Activated CD4-positive, alpha-beta T cell treated with anti-CD3 and anti-CD28 coated beads, Interleukin-2, amount 10 ng/mL, durations not matched to agents 24 days and 14 days (primary cell): ENCODE measurements at places on chromosomes 7 and 10. TPM values are rescaled to one million over a fixed set of nuclear protein-coding genes. Genes with fewer than 3 reads are reported as not detected.

- H3K27me3 ChIP-seq = peaks cover 9% of the 10 kb centered on the region
- H3K4me1 ChIP-seq = peaks cover 3% of the 10 kb centered on the region
- no peak overlapping the region for H3K27ac ChIP-seq
- no peaks in the 10 kb centered on the region for H3K36me3 ChIP-seq
Measured at GRCh38 chr7:110454713-110455112, 636.2 kb upstream of the LRRN3 start.

DNA sequence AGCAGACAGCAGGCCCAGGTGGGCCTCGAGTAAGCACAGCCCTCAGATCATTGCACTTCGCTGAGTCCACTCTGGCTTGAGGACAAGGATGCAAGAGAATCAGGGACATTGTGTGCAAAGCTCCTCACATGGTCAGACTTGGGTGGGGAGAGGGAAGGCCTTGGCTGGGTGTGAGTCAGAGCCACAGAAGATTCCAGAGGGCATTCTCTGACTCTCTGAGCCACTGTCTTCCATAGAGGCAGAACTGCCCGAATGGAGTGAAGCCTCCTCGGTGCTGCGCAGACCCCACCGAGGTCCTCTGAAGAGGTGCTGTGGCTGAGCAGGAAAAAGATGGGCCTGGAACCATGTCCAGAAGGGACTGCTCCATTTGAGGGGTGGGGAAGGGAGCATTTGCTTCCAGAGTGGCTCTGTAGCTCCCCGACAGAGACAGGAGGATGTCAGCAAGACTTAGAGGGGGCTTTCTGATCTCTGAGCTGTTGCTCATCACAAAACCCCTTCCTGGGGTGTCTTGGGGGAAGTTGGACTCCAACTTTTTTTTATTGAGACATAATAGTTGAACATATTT is 120.8 kb downstream of the PTPN20 start:
- H3K4me1 ChIP-seq = no peaks in the 10 kb centered on the region
- H3K27me3 ChIP-seq = peaks cover under 1% of the 10 kb centered on the region
- H3K36me3 ChIP-seq = no peaks in the 10 kb centered on the region
- no peak overlapping the region for H3K4me3 ChIP-seq
- no peak for DNase-seq

The PGAM2 gene
- total RNA-seq = 0.42 TPM in 1 of 2 replicates, not detected in the other

- DNase-seq = peak; percentile 94
- H3K4me3 ChIP-seq = no peak overlapping the region
- no peak overlapping the region for H3K27ac ChIP-seq
- peaks cover 17% of the 10 kb centered on the region for H3K27me3 ChIP-seq
- no peaks in the 10 kb centered on the region for H3K36me3 ChIP-seq
- peaks cover 5% of the 10 kb centered on the region for H3K4me1 ChIP-seq
Measured at GRCh38 chr7:143008007-143008901, 18.7 kb downstream of the OR9A2 start.

The AGAP5 gene
- total RNA-seq = 10.1 and 13.9 TPM in 2 replicates

- no peak for DNase-seq
- no peak overlapping the region for H3K4me3 ChIP-seq
- peaks cover 12% of the 10 kb centered on the region for H3K4me1 ChIP-seq
Measured at GRCh38 chr10:69403519-69403918, 13.2 kb downstream of the TACR2 start.

- no peak for DNase-seq
- no peaks in the 10 kb centered on the region for H3K4me1 ChIP-seq
- H3K27me3 ChIP-seq = no peaks in the 10 kb centered on the region
- no peak overlapping the region for H3K4me3 ChIP-seq
Measured at GRCh38 chr10:59033622-59034021, 142.8 kb upstream of the PHYHIPL start.

- peaks cover 6% of the 10 kb centered on the region for H3K4me1 ChIP-seq
- H3K27me3 ChIP-seq = peaks cover 5% of the 10 kb centered on the region
- no peaks in the 10 kb centered on the region for H3K36me3 ChIP-seq
- H3K4me3 ChIP-seq = no peak overlapping the region
- DNase-seq = peak; percentile 73
Measured at GRCh38 chr7:6558837-6559236, 7.6 kb upstream of the GRID2IP start.

- H3K4me1 ChIP-seq = peaks cover 50% of the 10 kb centered on the region
- no peaks in the 10 kb centered on the region for H3K27me3 ChIP-seq
- peak; percentile 74 for DNase-seq
- peak overlapping the region; percentile 94 for H3K4me3 ChIP-seq
- peaks cover 33% of the 10 kb centered on the region for H3K36me3 ChIP-seq
Measured at GRCh38 chr10:102113956-102114857, 6.0 kb downstream of the LDB1 start.

The EEPD1 gene
- total RNA-seq = 0.61 and 0.71 TPM in 2 replicates

DNA sequence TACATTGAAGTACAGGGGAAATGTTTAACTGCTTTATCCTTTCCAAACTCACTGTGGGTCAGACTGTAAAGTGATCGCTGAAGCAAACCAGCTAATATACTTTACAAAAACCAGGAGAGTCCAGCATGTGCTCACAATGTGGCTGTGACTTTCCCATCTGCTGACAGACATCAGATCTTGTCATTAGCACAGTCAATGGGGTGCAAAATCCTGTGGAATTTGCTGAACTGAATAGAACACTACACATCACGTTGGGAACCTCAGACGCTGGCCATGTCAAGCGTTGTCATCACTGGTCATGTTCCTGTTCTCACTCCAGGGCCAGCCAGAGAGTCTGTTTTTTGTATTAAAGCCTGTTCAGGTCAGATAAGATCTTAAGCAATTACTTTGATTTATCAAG is 83.4 kb downstream of the AGMO start:
- H3K36me3 ChIP-seq = no peaks in the 10 kb centered on the region
- no peak overlapping the region for H3K27ac ChIP-seq

DNA sequence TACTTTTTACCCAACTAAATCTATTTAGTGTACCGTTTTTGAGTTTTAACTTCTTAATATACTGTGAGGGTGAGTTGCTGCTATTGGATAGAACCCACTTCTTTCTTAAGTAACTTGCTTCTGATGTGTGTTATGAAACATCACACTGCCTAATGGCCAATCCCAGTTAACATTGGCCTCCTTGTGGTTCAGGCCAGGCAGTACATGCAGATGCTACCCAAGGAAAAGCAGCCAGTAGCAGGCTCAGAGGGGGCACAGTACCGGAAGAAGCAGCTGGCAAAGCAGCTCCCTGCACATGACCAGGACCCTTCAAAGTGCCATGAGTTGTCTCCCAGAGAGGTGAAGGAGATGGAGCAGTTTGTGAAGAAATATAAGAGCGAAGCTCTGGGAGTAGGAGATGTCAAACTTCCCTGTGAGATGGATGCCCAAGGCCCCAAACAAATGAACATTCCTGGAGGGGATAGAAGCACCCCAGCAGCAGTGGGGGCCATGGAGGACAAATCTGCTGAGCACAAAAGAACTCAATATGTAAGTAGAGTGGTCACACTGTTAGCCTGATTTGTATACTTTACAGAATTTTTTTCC is 39.7 kb downstream of the TES start:
- H3K36me3 ChIP-seq = peaks cover 54% of the 10 kb centered on the region
- peaks cover 14% of the 10 kb centered on the region for H3K4me1 ChIP-seq
- DNase-seq = no peak
- H3K4me3 ChIP-seq = no peak overlapping the region
- H3K27ac ChIP-seq = no peak overlapping the region

DNA sequence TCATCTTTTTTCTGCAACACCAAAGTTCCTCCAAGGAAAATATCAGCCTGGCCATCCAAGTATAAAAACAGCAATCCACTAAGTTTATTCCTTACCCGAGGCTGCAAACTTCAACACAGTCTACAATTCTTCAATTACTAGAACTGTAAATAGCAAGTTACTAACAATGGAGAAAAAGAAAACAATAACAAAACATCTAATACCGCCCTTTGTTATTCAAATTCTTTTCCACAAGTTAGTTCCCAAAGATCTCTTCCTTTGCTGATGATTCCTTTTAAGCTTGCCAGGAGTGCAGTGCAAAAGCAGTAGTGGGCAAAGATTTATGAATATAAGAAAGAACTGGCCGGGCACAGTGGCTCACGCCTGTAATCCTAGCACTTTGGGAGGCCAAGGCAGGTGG is 86.2 kb downstream of the CUL2 start:
- H3K27me3 ChIP-seq = no peaks in the 10 kb centered on the region
- H3K4me3 ChIP-seq = no peak overlapping the region
- H3K27ac ChIP-seq = no peak overlapping the region
- H3K36me3 ChIP-seq = peaks cover 2% of the 10 kb centered on the region

The CC2D2B gene
- 0.26 TPM in 1 of 2 replicates, not detected in the other for total RNA-seq

DNA sequence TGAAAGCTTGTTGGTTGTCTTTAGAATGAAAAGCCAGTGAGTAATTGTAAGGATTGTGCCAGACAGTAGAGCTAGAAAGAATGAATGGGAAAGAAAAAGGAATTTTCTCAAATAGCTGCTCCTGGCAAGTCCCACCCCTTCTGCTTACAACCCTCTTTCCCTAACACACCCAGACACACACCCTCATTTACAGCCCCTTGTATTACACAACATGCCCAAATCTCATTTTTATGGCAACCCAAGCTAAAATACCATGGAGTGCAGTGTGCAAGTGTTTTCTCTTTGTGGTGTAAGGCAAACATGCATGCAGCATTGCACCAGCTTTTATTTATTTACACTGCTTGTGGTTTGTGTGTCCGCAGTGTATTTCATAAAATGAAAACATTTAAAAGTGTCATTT is 1.5 kb downstream of the PRKAR2B start:
- no peak overlapping the region for H3K27ac ChIP-seq
- DNase-seq = no peak
- peaks cover 58% of the 10 kb centered on the region for H3K27me3 ChIP-seq
- peak overlapping the region; percentile 33 for H3K4me3 ChIP-seq
- no peaks in the 10 kb centered on the region for H3K36me3 ChIP-seq
- peaks cover 7% of the 10 kb centered on the region for H3K4me1 ChIP-seq

GRCh38 chr7:7736671-7737070 is 18.3 kb upstream of the RPA3 start:
- H3K4me3 ChIP-seq = no peak overlapping the region
- H3K27ac ChIP-seq = no peak overlapping the region
- H3K36me3 ChIP-seq = no peaks in the 10 kb centered on the region

The GDF2 gene
- total RNA-seq = not detected in 2 replicates

GRCh38 chr10:50224330-50224952 is 26.9 kb downstream of the ASAH2 start:
- peaks cover 3% of the 10 kb centered on the region for H3K4me1 ChIP-seq
- H3K27ac ChIP-seq = no peak overlapping the region
- H3K36me3 ChIP-seq = no peaks in the 10 kb centered on the region
- H3K4me3 ChIP-seq = no peak overlapping the region
- peak; percentile 74 for DNase-seq
- peaks cover 32% of the 10 kb centered on the region for H3K27me3 ChIP-seq

- H3K36me3 ChIP-seq = no peaks in the 10 kb centered on the region
- DNase-seq = no peak
Measured at GRCh38 chr7:122397381-122397780, 92.8 kb upstream of the FEZF1 start.

- no peak overlapping the region for H3K4me3 ChIP-seq
- no peak overlapping the region for H3K27ac ChIP-seq
- no peak for DNase-seq
- peaks cover 13% of the 10 kb centered on the region for H3K27me3 ChIP-seq
- H3K36me3 ChIP-seq = no peaks in the 10 kb centered on the region
Measured at GRCh38 chr10:91613411-91614187, 19.3 kb downstream of the PPP1R3C start.

The TFPI2 gene
- not detected in 2 replicates for total RNA-seq

DNA sequence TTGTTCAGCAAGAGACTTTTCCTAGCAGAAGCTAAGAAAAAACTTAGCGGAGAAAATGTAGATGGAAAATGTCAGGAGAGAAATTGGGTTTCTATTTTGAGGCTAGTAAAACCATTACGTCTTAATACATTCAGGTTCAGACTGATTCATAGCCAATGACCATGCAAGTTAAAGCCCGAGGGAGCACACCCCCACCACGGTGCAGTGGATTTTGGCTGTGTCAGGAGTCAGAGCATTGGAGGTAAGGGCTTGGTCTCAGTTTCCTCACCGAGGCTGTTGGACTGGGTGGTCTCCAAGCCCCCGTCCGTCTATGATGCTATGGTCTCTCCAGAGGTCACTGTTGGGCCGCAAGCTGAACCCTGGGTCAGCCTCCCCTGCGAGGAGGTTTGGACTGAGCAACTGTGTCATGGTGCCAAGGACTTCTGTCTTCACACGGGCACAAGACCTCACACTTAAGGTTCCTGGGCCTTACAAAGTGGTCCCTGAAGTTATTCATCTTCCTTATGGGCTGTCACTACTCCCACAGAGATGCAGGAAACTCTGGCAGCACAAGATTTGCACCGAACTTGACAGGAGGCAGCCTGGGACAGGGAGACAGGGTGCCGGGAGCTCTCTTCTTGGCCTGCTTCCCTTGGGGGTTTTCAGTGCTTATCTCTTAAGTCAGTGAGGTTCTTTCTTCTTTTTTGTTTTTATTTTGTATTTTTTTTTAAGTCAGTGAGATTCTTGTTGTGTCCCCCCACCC is 186.8 kb downstream of the PHTF2 start:
- H3K36me3 ChIP-seq = no peaks in the 10 kb centered on the region
- H3K4me3 ChIP-seq = no peak overlapping the region
- no peak for DNase-seq

GRCh38 chr10:124921261-124921660 is 20.7 kb upstream of the ZRANB1 start:
- H3K4me1 ChIP-seq = peaks cover 29% of the 10 kb centered on the region
- no peaks in the 10 kb centered on the region for H3K27me3 ChIP-seq
- DNase-seq = no peak
- H3K27ac ChIP-seq = no peak overlapping the region
- no peak overlapping the region for H3K4me3 ChIP-seq

The PON3 gene
- not detected in 2 replicates for total RNA-seq

DNA sequence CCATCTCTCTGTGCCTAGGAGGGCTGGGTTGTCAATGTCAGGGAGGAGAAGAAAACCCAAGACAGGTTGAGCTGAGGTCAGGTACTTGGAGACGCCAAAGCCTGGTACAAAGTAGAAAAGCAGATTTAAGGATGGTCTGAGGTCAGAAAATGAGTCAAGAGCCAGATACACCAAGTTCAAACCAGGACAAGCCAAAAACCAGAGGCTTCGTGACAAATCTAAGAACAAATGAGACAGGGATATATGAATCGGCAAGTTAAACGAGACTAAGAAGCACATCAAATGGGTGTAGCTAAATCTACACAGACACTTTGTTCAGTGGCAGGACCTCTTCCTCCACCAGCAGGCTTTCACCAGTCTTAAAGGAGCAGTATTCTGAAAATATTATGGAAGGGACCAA is 34.2 kb downstream of the C7orf33 start:
- peaks cover 9% of the 10 kb centered on the region for H3K27me3 ChIP-seq
- no peaks in the 10 kb centered on the region for H3K36me3 ChIP-seq
- no peak overlapping the region for H3K4me3 ChIP-seq
- no peak overlapping the region for H3K27ac ChIP-seq
- H3K4me1 ChIP-seq = peaks cover 31% of the 10 kb centered on the region

The SFRP5 gene
- not detected in 2 replicates for total RNA-seq

DNA sequence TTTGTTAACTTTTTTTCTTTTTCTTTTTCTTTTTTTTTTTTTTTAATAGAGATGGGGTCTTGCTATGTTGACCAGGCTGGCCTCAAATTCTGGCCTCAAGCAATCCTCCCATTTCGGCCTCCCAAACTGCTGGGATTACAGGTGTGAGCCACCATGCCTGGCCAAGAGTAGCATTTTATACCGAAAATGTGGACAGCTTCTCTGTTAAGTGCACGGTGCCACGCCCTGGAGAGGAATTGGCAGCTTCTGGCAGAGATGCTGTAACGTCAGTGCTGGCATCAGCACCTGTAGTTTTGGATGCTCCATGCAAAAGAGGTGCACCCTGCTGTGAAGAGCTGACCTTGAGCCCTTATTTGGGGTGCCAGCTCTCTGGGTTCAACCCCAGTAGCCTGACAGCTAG is 18.2 kb downstream of the IL15RA start:
- no peaks in the 10 kb centered on the region for H3K27me3 ChIP-seq
- DNase-seq = no peak
- H3K4me1 ChIP-seq = no peaks in the 10 kb centered on the region

The ATG9B gene
- 7.3 and 7.5 TPM in 2 replicates for total RNA-seq

- H3K4me1 ChIP-seq = no peaks in the 10 kb centered on the region
- no peaks in the 10 kb centered on the region for H3K27me3 ChIP-seq
- no peak overlapping the region for H3K27ac ChIP-seq
- no peak overlapping the region for H3K4me3 ChIP-seq
Measured at GRCh38 chr10:71266147-71266917, 52.7 kb upstream of the SLC29A3 start.
